H9 (cell line): ENCODE measurements at places on chromosomes 3 and 15.

- DNase-seq, result no peak
These were observed 52.1 kb downstream of the MYO9A start for GRCh38 chr15:72065801-72066200.

GRCh38 chr3:97835761-97836160 lies 13.9 kb downstream of the CRYBG3 start:
- no peak for DNase-seq

GRCh38 chr15:55322467-55322866 lies 3.4 kb downstream of the PIGB start:
- DNase-seq, result no peak

- no peak for DNase-seq
These were observed 197.1 kb downstream of the SATB1 start for GRCh38 chr3:18228060-18228459.

DNA sequence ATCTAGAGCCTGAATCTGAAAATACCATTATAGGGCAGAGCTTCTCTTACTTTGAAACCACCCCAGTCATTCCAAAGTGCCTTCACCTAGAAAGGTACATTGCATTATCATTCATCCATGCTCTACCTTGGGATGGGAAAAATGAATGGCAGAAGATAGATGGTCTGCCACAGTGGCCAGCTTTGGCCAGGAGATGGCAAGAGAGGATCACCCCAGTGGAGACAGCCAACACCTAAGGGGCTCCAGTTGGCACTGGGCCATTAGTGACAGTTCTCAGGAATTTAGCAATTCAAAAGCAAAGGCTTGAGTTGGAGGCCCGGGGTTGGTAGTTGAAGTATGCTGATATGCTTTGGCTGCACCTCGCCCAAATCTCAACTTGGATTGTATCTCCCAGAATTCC lies 253.6 kb upstream of the MRPL3 start:
- no peak for DNase-seq
